ENCODE measurements at places on chromosomes 13 and 19. TPM values are rescaled to one million over a fixed set of nuclear protein-coding genes. Genes with fewer than 3 reads are reported as not detected.

Gene TEX101
- not detected for total RNA-seq

Gene CD70
- 0.30 TPM for total RNA-seq

Gene CBLC
- total RNA-seq, result 12.5 TPM

Gene ZNF429
- total RNA-seq, result 9.3 TPM

Gene ZNF677
- 27.5 TPM for total RNA-seq

Gene TMEM145
- total RNA-seq, result 0.20 TPM

Gene ALG11
- 19.3 TPM for total RNA-seq
